Urothelium cell line (cell line): ENCODE measurements at places on chromosomes 12 and 14.

DNA sequence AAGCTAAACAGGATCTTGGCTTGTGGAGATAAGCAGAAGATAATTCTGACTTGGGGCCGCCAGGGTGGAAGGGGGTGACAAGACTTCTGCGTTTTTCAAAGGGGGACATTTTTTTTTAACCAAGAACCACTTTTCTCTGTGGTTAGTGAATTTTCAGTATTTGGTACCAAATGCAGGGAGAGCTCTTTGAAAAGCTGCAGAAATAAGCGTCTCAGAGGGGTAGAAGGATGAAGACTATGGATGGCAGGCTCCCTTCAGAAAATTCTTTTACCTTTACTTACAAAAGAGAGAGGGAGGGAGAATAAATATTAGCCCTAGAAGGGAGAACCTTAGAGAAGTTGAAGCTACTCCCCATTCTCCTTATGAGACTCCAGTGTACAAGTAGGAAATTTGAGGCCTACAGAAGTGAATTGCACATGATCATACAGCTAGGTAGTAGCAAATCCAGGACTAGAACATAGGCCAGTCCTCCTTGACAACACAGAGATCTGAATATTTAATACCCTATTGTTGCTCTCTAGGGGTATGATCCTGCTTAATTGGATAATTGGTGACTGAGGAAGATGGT is 840 bp downstream of the MRPL52 start:
- DNase-seq, result no peak

GRCh38 chr14:77923131-77923936 is 123.4 kb downstream of the ADCK1 start:
- no peak for DNase-seq

GRCh38 chr12:50062728-50063460 is 5.5 kb downstream of the ASIC1 start:
- DNase-seq, result peak; percentile 64

- peak; percentile 86 for DNase-seq
Measured at GRCh38 chr12:12032851-12033797, 37.6 kb upstream of the BCL2L14 start.

DNA sequence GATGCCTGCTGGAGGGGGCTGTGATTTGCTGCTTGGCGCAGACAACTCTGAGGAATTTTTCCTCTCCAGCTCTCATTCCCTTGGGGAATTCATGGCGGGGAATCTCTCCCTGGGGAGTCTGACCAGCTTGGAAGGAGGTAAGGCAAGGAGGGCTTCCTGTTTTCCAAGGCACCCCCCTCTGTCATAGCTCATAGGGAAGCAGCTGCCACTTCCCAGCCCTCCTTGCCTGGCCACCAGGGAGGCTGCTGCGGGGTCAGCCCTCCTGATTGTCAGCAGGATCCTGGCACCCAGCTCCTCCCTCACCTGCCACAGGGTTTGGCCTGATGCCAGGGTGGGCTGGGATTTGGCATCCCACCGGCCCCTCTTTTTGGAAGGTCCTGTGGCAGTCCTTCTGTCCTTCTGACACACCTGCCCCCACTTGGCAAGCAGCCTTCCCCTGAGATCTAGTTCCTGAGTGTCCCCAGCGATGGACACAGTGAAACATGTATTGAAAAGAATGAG is 74.9 kb downstream of the TSPAN9 start:
- peak; percentile 64 for DNase-seq

- no peak for DNase-seq
Measured at GRCh38 chr14:99546234-99546879, 57.6 kb downstream of the CCDC85C start.

- DNase-seq, result no peak
Measured at GRCh38 chr14:50823051-50823761, 7.8 kb downstream of the NIN start.

GRCh38 chr14:54840336-54840735 is 62.3 kb downstream of the GCH1 start:
- no peak for DNase-seq

DNA sequence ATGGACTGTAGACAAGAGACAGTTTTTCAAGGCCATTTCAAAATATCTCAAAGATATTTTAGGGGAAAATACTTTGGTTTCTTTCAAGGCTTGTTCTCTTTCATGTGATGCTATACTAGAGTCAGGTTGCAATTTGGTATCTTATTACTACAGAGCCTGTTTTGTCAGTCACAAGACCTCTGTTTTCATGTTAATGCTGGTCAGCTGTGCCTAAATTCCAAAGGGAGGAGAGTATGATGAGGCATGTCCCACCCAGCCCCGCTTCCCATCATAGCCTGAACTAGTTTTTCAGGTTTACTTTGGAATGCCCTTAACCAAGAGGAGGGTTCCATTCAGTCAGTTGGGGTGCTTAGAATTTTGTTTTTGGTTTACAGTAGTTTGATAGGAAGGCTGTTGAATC is 52.6 kb downstream of the GPHB5 start:
- no peak for DNase-seq

DNA sequence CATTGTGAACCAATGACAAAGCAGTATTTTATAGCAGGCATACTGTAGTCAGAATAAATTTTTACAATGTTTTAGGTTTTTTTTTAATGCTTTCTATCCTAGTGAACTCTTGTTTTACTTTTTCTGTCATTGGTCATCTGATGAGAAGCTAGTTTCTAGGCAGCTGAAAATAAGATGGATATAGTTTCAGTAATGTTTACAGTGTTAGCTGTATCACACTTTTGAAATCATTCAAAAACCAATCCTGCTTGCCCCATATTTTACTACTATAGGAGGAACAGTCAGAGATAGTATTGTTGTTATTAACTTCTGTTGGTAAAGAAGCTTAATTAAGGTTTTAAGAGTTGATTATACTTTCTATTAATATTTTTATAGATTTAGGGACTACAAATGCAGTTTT is 24.5 kb downstream of the USP15 start:
- DNase-seq, result no peak

DNA sequence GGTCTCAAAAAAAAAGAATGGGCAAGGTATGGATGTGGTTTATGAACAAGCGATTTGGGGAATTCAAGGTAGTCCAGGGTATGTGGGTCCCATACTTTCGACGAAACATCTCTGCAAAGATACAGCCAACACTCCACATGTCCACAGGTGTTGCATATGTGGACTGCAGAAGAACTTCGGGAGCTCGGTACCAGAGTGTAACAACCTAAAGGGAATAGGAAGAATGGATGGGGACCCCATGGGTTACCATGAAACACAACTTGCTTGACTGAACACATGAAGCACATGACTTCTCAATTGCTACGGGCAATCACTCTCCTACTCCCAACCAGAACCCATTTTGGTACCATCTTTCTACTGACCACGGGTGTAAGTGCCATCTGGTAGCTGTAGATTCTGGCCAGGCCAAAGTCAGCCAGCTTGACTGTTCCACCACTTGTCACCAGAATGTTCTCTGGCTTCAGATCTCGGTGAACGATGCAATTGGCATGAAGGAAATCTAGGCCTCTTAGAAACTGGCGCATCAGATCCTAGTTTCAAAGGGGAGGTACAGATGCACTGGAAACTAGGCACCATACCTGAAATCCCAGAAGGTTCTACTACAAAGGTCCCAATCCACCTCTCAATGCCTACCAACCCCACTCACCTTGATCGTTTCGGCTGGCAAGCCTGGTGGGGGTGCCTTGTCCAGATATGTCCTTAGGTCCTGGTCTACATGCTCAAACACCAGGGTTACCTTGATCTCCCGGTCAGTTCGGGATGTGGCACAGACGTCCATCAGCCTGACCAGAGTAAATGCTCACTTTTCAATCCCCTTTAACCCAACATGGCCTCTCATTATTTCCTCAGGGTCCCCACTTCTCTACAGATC is 1.3 kb downstream of the CDK4 start:
- no peak for DNase-seq

DNA sequence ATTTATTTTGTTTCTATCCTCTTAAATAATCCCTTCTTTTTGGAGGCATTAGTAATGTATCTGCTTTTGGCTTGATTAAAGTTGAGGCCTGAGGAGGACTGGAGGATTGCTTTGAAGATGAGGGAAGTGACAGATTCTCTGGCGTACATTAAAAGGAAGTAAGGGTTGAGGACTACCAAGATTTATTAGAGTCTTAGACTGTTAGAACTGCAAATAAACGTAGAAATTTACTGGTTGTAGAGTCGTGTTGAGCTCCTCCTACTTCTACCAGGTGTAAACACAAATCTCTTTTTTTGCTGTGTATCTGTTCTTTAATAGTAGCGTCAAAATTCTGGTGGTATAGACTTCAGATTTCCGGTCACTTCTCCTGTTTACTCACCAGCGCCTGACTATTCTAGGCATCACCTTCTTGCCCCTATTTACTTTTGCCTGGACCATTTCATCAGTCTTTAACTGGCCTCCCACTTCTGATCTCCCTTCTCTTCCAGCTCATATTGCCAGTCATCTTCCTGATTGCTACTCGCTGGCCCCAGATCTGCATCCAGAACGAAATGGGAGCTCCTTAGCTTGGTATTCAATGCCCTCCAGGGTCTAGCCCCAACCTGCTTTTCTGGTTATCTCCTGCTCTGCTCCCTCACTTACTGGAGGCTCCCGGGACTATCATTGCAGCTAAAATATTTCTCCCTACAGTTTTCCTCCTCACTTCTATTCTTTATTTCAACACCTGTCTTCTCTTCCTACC is 8.4 kb upstream of the EID3 start:
- DNase-seq, result no peak

- peak; percentile 44 for DNase-seq
Measured at GRCh38 chr12:47751561-47751960, 7.1 kb downstream of the RAPGEF3 start.

GRCh38 chr12:32482226-32482625 is 82.9 kb downstream of the FGD4 start:
- DNase-seq, result no peak

DNA sequence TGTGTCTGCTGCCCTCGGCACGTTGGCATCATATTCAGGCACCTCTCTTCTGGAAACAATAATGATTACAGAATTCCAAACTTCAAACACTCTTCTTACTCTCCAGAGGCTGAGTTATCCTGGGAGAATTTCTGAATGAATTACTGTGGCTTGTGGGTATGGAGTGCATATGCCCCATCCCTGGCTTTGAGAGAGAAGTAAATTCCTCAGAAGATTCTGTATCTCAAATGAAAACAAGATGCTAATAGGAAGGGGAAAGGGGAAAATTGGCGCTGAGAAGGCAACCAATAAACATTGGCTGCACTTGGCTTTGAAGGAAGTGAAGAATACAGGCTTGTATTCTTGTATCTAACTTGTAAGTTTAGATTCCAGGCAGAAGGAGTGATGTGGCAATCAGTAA is 132.0 kb upstream of the NOVA1 start:
- DNase-seq, result no peak

GRCh38 chr14:53249059-53249458 is 95.9 kb upstream of the DDHD1 start:
- DNase-seq, result no peak

- DNase-seq, result no peak
Measured at GRCh38 chr14:61691495-61691894, 3.8 kb upstream of the HIF1A start.
